ENCODE measurements at places on chromosomes 11 and 22.

DNA sequence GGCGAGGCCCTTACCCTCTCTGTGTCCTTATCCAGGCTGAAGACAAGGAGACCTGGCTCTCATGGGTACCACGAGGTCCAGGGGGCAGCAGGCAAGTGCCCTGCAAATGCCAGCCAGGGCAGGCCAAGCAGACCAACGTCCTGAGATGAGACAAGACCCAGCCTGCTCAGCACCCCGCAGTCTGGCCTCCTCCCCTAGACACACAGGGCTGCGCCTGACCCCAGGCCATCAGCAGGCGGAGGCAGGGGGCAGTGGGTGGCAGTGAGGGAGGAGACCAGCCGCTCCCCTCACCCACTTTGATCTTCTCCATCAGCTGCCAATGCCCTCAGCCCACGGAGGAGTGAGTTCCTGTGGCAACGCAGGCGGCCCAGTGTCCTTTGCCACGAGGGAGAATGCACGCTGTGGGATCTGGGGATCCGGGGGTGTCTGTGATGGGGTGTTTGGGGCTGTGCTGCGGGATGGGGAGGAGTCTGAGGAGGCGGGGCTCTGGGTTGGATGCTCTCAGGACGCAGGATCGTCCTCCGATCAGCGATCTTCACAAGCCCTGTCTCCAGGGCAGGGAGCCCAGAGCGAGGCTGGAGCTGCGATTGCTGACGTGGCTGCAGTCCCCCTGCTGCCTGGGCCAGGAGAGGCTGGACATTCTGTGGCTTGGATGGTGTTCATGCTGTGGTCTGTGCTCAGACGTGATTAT, 30.5 kb upstream of the PPARA start:
- DNase-seq, result no peak

DNA sequence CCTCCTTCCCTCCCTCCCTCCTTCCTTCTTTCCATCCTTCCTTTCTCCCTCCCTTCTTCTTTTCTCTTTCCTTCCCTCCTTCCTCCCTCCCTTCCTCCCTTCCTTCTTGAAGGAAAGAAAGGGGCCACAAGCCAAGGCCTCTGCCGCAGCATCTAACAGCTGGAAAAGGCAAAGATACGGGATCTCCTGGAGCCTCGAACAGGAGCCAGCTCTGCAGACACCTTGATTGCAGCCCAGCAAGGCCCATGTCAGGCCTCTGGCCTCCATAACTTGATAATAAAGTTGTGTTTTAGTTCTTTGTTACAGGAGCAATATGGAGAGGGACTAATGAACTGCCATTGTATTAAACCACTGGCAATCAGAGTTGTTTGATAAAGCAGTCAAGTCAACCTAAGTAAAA, 348.9 kb upstream of the B3GAT1 start:
- no peak for DNase-seq

DNA sequence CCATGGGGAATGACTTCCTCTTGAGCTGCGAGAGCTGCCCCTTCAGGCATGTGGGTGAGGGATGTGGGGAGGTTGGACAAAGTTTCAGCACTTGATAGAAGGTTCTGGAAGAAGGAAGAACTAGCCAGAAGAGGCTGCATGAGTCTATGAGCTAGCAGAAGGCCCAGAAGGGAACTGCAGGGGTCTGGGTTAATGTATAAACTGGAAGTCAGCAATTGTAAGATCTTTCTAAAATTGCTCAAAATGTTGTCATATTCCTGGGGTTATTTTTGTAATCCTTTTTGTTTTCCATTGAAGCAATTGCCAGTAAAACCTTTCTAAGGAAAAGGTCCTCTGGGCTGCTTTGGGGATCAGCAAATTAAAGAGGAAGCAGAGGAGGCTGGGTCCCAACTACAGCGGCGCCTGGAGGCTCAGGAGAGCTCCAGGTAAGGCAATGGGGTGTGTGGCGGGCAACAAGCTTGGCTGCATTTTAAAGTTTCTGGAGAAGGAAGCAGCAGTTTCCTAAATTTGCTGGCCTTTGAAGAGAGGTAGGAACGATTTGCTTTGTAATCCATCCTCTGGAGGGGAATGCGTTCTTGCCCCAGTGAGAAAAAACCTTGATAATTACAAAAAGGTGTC, 29.2 kb downstream of the ADAMTS15 start:
- no peak for DNase-seq

- no peak for DNase-seq
Measured at GRCh38 chr11:44555031-44555800, 10.2 kb upstream of the CD82 start.

DNA sequence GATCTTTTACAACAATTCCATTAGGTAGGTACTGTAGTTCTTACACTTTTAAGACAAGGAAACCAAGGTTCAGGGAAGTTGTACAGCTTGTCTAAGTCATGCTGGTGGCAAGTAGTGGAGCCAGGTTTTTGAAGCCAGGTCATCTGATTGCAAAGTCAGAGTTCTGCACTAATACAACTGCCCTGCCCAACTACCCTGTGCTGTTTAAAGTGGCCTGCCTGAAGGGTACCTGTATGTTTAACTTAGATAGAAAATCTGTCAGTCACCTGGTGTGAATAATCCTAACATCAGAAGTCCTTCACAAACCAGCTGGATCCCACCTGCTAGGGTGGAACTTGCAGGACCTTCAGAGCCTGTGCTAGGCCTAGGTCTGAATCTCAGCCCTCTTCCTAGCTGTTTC, 44.2 kb downstream of the ARFGAP2 start:
- DNase-seq, result no peak

- DNase-seq, result no peak
Measured at GRCh38 chr22:48806227-48806781, 1021.4 kb downstream of the BRD1 start.

DNA sequence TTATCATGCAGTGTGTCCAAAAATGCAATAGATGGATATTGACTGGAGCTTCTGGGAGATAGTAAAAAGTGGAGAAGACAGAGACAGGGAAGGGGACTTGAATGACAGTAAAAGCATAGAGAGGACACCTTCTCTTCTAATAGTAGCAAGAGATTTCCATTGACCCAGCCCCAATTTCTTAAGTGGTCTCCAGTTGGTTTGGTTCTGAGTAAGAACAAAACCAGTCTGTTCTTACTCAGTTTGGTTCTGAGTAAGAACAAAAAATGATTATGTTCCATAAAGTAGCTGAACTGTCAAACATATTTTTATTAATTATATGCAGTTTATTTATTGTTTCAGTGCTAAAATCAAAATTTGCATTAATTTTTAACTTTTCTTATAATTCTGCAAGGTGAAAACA, 316.8 kb upstream of the MPPED2 start:
- DNase-seq, result no peak

GRCh38 chr11:75872887-75873416, 57.9 kb downstream of the UVRAG start:
- no peak for DNase-seq

DNA sequence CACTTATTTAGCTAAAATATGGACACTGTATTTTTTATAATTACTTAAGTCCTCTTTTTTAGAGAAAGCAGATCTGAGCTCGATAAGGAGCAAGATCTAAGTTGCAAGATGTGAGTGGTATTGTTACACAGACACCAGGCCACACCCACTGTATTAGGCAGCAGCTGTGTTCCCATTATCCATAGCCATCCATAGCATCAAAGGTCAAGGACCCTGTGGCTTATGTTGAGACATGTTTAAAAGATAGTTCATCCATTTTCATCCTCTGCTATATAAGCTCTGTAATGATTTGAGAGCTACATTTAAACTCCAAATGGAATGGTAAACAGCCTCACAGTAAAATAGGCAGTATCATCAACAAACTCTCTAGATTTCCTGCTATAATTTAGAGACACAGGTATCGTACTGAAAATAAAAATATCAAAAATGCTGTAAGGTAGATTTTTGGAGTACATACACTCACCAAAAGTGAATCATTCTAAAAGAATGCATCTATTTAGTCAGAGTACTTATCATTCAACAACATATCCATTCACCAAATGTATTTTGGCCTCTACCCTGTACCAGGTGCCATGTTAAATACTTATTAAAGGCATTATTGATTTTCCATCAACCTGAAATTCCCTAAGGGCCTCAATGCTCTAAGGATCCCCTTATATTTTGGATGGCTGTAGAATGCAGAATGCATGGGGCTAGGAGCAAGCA, 574.0 kb downstream of the LRRC4C start:
- no peak for DNase-seq

GRCh38 chr11:75351541-75351790, at the start of gene ARRB1:
TSS of gene ARRB1 (minus strand) at chr11:75351661. CDS start at chr11:75351607, 54 bp downstream.
- peak; percentile 74 for DNase-seq

- no peak for DNase-seq
Measured at GRCh38 chr11:17597770-17598169, 50.7 kb downstream of the OTOG start.

DNA sequence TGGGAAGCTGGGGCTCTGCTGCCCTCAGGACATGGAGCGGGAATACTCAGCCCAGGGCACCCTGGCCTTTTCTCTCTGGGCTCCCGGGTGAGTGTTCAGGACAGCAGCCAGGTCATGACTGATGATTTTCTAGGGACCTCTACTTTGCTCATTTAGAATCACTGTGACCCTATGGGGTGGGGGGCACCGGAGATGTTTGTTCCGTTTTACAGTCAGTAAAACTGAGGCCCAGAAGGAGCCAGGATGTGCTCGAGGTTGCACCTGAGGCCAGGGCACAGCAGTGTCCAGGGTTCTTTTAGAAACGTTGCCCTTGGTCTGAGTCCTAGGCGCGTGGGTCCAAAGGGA, 48.1 kb downstream of the SMIM38 start:
- DNase-seq, result no peak

GRCh38 chr11:111684251-111684650, 81.9 kb downstream of the PPP2R1B start:
- DNase-seq, result no peak

DNA sequence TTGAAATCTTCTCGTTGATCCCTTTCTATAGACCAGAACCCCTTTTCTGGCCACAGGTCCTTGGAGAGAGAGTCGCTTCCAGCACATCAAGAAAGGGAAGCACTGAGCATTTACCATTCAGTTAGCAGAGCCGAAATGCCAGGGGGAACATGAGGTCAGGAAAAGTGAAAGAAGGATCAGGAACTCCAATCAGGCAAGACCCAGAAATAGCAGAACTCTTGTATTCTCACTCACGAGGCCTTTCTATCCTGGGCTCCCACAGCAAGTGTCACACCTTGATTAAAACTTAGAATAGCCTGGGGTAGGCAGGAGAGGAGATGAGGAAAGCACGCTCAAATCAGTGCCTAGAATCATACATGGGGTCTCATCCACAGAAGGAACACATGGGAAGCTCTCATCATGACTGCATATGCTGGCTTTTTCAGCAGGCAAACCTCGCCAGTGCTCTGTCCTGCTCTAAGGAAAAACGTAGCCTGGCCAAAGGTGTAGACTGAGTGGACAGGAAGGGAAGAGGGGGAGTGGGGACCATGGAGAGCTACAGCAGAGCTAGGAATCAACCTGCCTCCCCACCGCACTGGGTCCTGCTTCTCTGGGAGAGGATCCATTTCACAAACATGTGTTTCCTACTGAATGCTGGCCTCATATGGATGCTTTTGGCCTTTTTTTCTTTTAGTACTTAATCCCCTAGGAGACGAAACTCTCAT, 40.5 kb downstream of the OPCML start:
- no peak for DNase-seq

DNA sequence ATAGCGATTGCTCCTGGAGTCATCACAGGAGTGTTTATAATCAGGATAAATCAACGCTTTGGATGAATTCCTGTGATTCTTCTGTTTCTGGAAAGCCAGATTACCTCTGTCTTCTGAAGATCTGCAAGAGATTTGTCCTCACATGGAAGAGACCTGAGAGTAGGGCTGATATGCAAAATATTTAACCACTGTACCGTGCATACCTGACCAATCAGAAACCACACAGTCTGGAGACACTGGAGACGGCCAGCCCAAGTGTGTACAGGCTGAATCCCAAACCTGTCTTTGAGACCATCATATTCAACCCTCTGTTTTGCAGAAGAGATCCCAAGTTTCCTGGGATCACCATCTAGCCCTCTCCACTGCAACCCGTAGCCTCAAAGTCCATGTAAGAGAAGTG, 50.4 kb upstream of the WT1 start:
- DNase-seq, result no peak

DNA sequence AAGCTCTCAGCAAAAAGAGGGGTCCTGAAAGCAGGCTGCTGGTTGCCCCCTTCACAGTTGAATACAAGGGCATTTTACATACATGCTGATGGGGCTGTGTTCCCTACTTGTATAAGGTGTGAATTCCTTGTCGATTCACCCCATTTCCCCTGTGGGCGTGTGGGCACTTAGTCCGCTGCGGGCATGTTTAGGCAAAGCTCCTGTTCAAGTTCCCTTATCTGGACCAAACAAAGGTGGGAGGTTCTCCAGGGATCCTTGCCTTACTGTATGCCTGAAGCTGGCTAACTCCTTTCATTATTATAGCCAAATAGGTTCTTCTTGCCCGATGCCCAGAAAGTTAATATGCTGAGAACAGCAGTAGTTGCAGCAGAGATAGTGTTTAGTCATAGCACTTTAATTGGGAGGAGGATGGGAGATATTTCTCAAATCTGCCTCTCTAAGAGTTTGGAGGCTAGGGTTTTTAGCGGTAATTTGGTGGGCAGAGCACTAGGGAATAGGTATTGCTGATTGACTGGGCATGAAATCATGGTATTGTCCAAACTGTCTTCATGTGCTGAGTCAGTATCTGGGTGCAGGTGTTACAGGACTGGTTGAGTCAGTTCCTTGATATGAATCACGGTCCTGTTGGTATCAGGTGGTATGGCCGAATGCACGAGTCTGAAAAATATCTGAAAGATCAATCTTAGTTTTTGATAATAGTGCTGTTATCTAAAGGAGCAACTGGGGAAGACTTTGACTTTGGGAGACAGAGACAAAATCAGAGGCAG, 32.7 kb downstream of the METTL15 start:
- DNase-seq, result no peak

- no peak for DNase-seq
Measured at GRCh38 chr11:119752345-119752871, 23.4 kb upstream of the NECTIN1 start.

DNA sequence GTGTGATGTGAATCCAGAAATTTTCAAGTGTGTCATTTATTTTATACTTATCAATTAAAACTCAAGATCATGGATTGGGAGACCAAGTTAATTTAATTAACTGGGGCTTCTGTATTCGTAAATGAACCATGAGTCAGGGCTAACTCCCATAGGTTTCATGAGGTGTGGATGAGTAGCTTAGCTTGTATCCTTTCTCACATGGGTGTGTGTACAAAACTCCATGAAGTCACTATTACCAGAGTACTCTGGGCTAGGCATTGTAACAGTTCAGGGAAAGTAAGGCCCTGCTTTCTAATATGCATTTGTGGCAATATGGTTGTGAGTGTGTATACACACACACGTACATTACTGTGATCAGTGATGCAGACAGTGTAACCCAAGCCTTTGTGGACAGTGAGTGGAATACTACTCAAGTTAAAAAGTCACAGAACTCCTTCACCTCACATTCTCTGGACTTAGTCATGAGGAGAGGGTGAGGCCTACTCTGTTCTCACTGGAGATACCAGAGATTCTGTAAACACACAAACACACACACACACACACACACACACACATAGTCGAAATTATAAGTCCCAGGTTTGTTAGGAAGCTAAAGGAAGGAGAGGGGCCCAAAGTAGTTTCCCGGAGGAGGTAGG, 3.5 kb downstream of the CNTF start:
- DNase-seq, result no peak

DNA sequence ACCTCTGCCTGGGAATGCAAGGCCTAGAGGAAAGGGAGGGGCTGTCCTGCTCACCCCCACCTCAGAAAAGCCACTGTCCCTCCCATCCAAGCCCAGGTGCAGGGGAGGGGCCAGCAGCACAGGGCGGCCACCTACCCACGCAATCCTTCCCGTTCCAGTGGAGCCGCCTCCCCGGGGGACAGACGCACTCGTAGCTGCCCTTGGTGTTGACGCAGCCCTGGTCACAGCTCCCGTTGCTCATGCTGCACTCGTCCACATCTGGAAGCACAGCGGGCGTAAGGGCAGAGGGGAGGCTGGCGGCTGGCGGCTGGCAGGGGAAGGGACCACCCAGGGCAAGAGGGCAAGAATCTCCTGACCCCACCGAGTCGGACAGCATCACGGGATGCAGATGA, 40.3 kb upstream of the TTLL12 start:
- DNase-seq, result no peak

All from glutamatergic neuron (in vitro differentiated cells).